Transverse colon (tissue), 4 donors: ENCODE measurements at places on chromosomes 1 and 21. TPM values are rescaled to one million over a fixed set of nuclear protein-coding genes. Genes with fewer than 3 reads are reported as not detected.

GRCh38 chr1:171220081-171220420, 28.2 kb upstream of the FMO1 start:
- DNase-seq: no peak

The ZNF670 gene
- 2.5 TPM for total RNA-seq

The FAM177B gene
- not detected for total RNA-seq

The RPRD2 gene
- total RNA-seq: 24.4 TPM
